ENCODE measurements at places on chromosomes 5 and 9.

DNA sequence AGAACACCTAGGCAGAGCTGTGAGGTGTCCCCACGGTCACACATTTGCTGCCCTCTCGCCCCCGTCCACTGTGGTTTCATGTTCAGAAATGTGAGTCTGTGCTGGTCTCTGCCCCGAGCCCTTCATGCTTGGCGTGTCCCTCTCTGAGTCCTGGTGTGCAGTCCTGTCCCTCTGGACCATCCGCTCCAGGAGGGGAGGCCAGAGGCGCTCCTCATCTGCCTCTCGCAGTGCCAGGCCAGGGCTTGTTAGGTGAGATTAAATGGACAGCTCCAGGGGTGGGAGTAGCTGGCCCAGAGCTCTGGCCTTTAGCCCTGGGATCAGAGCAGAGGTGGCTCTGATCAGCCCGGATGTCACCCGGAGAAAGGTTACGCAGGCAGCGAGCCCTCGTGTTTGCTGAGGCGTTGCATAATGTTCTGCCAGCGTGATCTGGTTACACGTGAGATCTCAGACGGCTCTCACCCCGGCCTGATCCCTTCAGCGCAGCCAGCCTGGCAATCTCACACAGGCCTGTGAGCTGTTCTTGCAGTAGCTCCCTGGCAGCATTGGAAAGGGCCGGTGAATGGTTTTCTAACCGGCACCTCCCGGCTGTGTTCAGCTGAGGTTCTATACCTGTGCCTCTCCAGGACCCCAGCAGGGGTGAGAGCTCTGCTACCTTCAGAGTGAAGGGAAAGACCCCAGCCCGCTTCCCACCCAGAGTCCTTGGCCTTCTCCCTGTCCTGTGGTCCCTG is 24.5 kb downstream of the PTGES2 start:
- DNase-seq = no peak

GRCh38 chr9:134709512-134710270 is 68.1 kb downstream of the COL5A1 start:
- no peak for DNase-seq

DNA sequence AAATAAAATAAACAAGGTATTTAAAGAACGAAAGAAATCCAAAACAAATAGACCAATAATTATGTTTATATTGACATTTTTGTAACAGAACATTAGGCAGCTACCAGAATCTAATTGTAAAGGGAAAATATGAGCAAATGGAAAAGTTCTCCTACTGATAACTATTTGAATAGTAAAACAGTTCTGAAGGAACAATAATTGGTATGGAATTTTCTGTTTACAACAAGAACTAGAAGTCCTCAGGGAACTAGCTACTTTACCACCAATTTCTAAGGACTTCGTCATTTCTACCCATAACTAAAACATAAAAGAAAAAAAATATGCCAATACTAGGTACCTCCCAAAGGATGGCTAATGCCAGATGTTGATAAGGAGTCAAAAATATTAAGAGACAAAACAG is 58.5 kb downstream of the AP3B1 start:
- DNase-seq = no peak

DNA sequence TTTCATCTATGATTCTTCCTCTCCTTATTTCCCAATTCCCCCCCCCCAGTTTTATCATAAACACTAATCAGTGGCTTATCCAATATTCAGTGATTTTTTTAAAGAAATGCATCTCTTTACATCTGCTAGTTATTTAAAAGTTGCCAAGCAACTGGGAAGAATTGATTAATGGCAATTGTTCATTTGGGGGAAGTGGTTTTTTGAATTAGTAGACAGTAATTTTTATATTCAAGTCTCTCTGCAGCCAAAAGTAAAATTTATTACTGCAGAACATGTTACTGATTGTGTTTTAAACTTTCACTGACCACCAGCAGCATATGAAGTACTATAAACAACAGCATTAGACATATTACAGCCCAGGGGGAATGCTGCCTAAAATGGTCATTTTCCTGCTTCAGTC is 308.8 kb upstream of the NREP start:
- no peak for DNase-seq

- DNase-seq = no peak
These were observed 19.7 kb downstream of the HRH2 start for GRCh38 chr5:175677571-175677970.

DNA sequence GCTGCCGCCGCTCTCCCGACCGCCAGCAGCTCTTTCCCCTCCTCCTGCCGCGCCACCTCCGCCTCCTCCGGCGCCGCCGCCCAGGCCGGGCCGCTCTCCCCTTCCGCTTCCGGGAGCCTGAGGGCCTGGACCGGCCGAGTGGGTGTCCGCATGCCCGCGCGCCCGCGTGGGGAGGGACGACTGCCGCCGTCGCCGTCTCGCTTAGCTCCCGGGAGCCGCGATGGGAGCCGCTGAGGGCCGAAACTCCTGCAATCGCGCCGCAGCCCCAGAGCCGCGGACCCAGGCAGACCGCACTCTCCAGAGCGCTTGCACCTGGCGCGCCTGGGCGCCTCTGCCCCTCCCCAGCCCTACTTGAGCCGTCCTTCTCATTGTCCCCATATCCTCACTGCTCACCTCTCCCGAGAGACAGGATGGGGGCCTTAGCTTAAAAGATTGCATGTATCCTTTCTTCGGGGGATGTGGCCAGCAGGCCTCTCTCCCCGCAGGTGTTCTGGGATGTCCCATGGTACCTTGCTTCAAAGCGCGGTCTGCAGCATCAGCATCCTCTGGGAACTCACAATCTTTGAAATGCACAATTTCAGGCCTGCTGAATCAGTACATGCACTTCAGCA is at the start of gene ZDHHC21:
TSS of gene ZDHHC21 (minus strand) at position 182 of the 611 bp plus-strand sequence. CDS start 19,092 bp downstream, outside the sequence.
- peak; percentile 38 for DNase-seq

DNA sequence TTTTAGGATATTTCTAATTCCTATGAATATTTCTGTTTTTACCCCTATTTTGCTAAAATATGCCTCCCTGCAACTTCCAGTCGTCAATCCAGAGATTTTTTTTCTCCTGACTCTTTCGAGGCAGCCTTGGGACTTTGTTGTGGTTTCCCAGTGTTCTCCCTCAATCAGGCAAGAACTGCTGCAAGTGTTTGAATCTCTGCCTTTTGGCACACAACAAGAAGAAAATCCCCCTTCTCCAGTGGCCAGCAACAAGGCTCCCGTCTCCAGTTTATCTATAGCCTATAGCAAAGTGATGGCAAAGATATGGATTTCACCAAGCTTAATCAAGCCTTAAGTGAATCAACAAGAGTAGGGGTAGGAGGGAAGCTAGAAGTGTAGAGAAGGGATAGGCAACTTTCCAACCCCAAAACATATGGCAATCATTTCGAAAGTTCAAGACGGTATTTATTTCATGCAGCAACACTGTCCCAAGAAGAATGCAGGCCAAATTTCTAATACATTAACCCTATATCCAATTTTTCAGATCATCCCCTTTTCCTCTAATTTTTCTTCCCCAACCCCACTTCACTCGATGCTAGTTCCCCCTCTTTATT is 37.7 kb upstream of the PAPPA start:
- DNase-seq = no peak

- no peak for DNase-seq
These were observed 703.9 kb downstream of the EFNA5 start for GRCh38 chr5:106966686-106967315.

Data from CD8-positive, alpha-beta memory T cell (primary cell).